ENCODE measurements at places on chromosomes 16 and 17. TPM values are rescaled to one million over a fixed set of nuclear protein-coding genes. Genes with fewer than 3 reads are reported as not detected.

The PRSS21 gene
- polyA plus RNA-seq: not detected

The USP7 gene
- 17.2 TPM for polyA plus RNA-seq

The MLKL gene
- 5.5 TPM for polyA plus RNA-seq

The CDK3 gene
- polyA plus RNA-seq: 3.7 TPM

The TEKT1 gene
- not detected for polyA plus RNA-seq

The TPPP3 gene
- polyA plus RNA-seq: 0.64 TPM

The MYL11 gene
- 0.59 TPM for polyA plus RNA-seq

The LGALS9B gene
- polyA plus RNA-seq: not detected

The ZNF423 gene
- 0.22 TPM for polyA plus RNA-seq

The PIGW gene
- polyA plus RNA-seq: 3.0 TPM

The CHST5 gene
- polyA plus RNA-seq: not detected

The SLC38A8 gene
- not detected for polyA plus RNA-seq

The TBC1D3D gene
- polyA plus RNA-seq: 2.0 TPM

The KRT31 gene
- polyA plus RNA-seq: 0.11 TPM

The LLGL1 gene
- 38.9 TPM for polyA plus RNA-seq

The WDR45B gene
- 116 TPM for polyA plus RNA-seq

The DVL2 gene
- 5.0 TPM for polyA plus RNA-seq

The MTHFSD gene
- 16.0 TPM for polyA plus RNA-seq

The PRKCB gene
- not detected for polyA plus RNA-seq

The ANKS4B gene
- not detected for polyA plus RNA-seq

The SRCIN1 gene
- not detected for polyA plus RNA-seq

The AANAT gene
- polyA plus RNA-seq: not detected

The ABCA8 gene
- 0.45 TPM for polyA plus RNA-seq

The SLC16A13 gene
- 1.4 TPM for polyA plus RNA-seq

The KRTAP9-2 gene
- not detected for polyA plus RNA-seq

The PRAC2 gene
- polyA plus RNA-seq: 0.98 TPM

The DHX58 gene
- polyA plus RNA-seq: 18.0 TPM

The ABCA5 gene
- polyA plus RNA-seq: 11.9 TPM

The PKMYT1 gene
- 3.6 TPM for polyA plus RNA-seq

The PIK3R6 gene
- not detected for polyA plus RNA-seq

The TBC1D3 gene
- not detected for polyA plus RNA-seq

The HOXB13 gene
- polyA plus RNA-seq: 0.70 TPM

The MT1M gene
- 0.94 TPM for polyA plus RNA-seq

The KRT25 gene
- not detected for polyA plus RNA-seq

The TCAP gene
- 0.22 TPM for polyA plus RNA-seq

The CTRB2 gene
- polyA plus RNA-seq: not detected

The NGFR gene
- 0.10 TPM for polyA plus RNA-seq

The TNP2 gene
- polyA plus RNA-seq: not detected

The RASL10B gene
- 3.2 TPM for polyA plus RNA-seq

The PPM1E gene
- polyA plus RNA-seq: 0.04 TPM

The AOC2 gene
- polyA plus RNA-seq: 0.43 TPM

The LRRC59 gene
- polyA plus RNA-seq: 119 TPM

The OR4D1 gene
- not detected for polyA plus RNA-seq

The MYO1C gene
- 321 TPM for polyA plus RNA-seq

The HP gene
- not detected for polyA plus RNA-seq

The CD300LF gene
- polyA plus RNA-seq: not detected

The CSH1 gene
- polyA plus RNA-seq: not detected

The ZNF469 gene
- polyA plus RNA-seq: 1.2 TPM

The PLLP gene
- 0.02 TPM for polyA plus RNA-seq

The SLC6A2 gene
- not detected for polyA plus RNA-seq

The OR1G1 gene
- not detected for polyA plus RNA-seq

The ORMDL3 gene
- polyA plus RNA-seq: 96.7 TPM

The AHSP gene
- not detected for polyA plus RNA-seq

The CCDC154 gene
- polyA plus RNA-seq: 0.04 TPM

The HAP1 gene
- 0.10 TPM for polyA plus RNA-seq

The TMEM132E gene
- polyA plus RNA-seq: not detected

The HOXB9 gene
- not detected for polyA plus RNA-seq

The RNF112 gene
- 0.60 TPM for polyA plus RNA-seq

The ELMO3 gene
- polyA plus RNA-seq: 0.56 TPM

The USP43 gene
- polyA plus RNA-seq: 0.23 TPM

All from BJ (cell line).